ENCODE measurements at places on chromosomes 5 and 9.

GRCh38 chr9:113945784-113946183 is 69.7 kb downstream of the ZNF618 start:
- no peak for DNase-seq

GRCh38 chr5:98770209-98770910 is 3.1 kb upstream of the RGMB start:
- peak; percentile 37 for DNase-seq

- no peak for DNase-seq
Observed at GRCh38 chr5:37034955-37035354, 158.4 kb downstream of the NIPBL start.

- DNase-seq: no peak
Observed at GRCh38 chr9:75186767-75187380, 98.6 kb downstream of the OSTF1 start.

GRCh38 chr5:131280417-131280816 is 16.6 kb downstream of the CDC42SE2 start:
- no peak for DNase-seq

- DNase-seq: no peak
Observed at GRCh38 chr5:14492331-14492964, 89.1 kb upstream of the OTULINL start.

DNA sequence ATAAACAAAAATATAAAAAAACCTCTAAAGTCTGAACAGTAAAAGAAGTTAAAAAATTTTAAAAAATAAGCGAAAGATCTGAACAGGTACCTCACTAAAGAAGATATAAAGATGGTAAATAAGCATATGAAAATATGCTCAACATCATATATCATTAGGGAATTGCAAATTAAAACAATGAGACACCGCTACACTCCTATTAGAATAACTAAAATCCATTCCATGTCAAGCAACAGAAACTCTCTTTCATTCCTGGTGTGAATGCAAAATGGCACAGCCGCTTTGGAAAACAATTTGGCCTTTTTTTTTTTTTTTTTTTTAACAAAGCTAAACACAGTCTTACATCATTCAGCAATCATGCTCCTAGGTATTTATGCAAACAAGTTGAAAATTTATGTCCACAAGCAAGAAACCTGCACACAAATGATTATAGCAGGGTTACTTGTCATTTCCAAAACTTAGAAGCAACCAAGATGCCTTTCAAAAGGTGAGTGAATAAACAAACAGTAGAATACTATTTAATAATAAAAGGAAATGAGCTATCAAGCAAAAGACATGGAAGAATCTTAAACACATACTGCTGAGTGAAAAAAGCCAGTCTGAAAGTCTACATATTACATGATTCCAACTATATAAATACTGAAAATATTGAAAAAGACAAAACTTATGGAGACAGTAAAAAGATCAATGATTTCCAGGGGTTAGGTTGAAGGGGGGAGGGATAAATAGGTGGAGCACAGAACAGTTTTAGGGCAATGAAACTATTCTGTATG is 22.1 kb downstream of the ANXA1 start:
- no peak for DNase-seq

- no peak for DNase-seq
Observed at GRCh38 chr9:83906144-83906543, 15.1 kb downstream of the KIF27 start.

DNA sequence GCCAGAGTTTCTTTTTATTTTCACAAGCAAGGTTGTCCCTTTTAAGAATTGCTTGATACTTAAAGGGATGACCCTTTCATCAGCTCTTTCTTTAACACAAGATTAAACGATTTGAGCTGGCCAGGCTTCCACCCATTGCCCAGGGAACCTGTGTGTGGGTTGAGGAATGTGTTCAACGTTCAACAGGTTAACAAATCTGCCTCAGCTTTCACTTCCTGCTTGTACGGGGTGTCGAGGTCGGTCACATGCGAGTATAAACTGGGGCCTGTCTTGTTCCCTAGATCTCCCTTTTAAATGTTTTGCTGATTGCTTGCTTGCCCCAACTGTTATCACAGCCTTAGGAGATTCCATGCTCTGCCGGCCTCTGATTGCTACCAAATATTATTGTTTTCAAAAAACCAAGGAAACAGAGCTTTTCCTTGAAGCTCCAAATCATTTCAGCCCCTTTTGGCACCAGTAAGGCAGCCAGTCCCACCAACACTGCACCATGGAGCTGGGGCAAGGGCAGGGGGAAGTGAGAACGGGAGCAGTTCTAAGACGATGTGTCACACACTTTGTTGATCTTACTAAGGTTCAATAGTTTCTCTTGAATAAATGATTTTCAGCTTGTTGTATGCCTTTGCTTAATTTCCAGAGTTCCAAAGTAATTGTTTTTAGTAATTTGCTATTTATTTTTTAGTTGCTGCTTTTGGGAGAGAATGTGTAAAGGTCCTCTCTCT is 10.7 kb upstream of the CLK4 start:
- DNase-seq: no peak

DNA sequence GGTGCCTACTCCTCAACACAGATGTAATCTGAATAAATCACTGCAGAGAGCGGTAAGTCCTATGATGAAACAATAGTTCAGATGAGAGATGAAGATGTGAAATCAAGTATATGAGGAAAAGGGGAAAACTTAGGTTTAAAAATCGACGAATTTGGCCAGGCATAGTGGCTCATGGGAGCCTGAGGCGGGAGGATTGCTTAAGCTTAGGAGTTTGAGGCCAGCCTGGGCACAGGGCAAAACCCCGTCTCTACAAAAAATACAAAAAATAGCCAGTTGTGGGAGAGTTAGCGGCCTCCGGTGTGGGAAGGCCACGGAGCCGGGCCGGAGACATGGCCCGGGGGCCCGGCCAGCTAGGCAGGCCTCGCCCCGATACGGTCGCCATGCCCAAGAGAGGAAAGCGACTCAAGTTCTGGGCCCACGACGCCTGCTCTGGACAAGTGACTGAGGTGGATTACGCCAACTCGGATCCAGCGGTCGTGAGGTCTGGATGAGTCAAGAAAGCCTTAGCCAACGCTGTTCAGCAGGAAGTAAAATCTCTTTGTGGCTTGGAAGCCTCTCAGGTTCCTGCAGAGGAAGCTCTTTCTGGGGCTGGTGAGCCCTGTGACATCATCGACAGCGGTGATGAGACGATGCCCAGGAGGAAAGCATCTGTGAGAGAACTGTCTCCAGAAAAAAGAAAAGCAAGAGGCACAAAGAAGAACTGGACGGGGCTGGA is 62.8 kb upstream of the SUB1 start:
- no peak for DNase-seq

DNA sequence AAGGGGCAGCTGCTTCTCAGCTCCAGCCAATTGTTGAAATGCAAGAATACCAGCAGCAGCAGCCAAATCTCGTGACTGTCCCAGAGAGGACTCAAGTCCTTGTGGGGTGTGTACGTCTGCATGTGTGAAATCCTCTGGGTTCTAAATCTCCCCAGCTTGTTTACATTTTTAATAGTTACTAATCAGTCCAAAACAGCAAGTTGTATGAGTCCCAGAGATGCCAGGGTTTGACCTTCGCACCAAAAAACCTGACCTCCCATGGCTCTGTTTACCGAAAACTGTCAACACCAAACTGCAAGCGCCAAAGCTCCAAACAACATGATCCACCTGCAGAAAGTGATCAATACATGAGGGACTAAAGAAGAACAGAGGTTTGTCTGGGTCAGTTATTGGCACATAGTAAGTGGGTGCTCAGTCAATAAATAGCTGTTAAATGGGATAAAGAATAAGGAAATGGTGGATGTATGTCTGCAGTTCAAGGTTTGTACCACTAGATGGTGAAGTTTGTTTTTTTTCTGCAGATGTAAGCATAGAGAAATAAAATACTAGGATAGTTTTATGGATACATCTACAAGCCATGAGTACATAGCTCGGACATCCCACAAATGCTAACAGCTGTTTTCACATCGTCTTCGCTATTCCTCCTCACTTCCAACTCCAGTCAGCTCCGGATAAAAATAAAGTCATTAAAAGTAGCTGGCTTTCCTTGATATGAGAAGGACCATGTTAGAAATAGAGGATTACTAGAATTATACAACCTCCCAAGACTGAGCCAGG is 85.3 kb upstream of the ADRB2 start:
- peak; percentile 27 for DNase-seq

- DNase-seq: no peak
Observed at GRCh38 chr9:32986971-32987370, 14.5 kb downstream of the APTX start.

- no peak for DNase-seq
Observed at GRCh38 chr5:132279801-132280200, 14.4 kb upstream of the SLC22A4 start.

- DNase-seq: no peak
Observed at GRCh38 chr9:136664000-136664915, 1.5 kb downstream of the EGFL7 start.

DNA sequence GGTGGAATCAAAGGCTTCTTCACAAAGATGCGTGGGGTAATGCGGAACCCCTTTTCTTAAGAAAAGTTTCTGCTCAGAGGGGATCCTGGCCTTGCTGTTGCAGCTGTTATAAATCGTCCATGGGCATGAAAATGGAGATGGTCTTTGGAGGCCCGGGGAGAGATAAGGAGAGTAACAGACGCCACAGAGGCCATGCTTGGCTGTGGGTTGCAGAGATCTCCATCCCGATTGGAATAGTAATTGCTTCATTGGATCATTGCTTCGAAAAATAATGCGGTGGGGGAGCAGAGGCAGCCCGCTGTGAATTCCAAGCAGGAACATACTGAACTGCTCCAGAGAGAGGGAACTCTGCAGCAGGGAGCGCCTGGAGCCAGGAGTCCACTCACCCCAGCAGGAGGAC is 55.5 kb downstream of the C5orf15 start:
- DNase-seq: no peak
